ENCODE measurements at places on chromosomes 7 and 10. TPM values are rescaled to one million over a fixed set of nuclear protein-coding genes. Genes with fewer than 3 reads are reported as not detected.

Gene FOXI2
- polyA plus RNA-seq, result not detected

- no peaks in the 10 kb centered on the region for H3K27me3 ChIP-seq
- DNase-seq, result no peak
- no peak overlapping the region for H3K27ac ChIP-seq
- no peaks in the 10 kb centered on the region for H3K4me1 ChIP-seq
- H3K4me3 ChIP-seq, result no peak overlapping the region
These were observed 219.3 kb upstream of the PRSS58 start for GRCh38 chr7:142477079-142477651.

DNA sequence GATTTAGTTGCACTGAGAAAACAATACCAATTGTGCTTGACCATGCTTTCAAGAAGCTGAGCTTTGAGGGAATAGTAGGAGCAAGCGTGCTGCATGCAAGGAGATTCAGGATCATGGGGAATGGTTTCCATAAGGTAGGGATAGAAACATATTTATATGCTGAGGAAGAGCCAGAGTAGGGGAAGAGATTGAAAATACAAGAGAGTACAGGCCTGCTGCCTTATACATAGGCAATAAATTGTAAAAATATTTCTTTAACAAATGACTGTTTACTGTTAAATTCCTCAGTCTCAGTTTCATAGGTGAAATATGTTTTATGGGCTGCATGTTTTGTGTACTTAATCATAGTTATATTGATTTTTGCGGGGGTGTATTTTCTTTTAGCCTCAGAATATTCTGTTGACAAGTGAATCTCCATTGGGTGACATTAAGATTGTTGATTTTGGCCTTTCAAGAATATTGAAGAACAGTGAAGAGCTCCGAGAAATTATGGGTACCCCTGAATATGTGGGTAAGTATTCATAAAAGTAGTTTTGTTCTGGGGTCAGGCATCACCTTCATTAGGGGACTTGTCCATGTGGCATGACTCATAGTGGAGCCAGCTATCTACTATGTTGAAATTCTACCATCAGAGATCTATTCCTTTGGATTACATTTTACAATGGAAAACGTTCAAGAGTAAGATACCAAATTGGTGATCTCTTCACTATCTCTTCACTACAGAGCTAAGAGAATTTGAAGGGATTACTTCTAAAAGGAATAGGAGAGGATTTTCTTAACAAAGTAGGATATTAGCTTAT, 36.5 kb downstream of the STK17A start:
- no peak overlapping the region for H3K27ac ChIP-seq
- H3K27me3 ChIP-seq, result no peaks in the 10 kb centered on the region
- no peaks in the 10 kb centered on the region for H3K36me3 ChIP-seq
- H3K4me1 ChIP-seq, result no peaks in the 10 kb centered on the region
- H3K4me3 ChIP-seq, result no peak overlapping the region

DNA sequence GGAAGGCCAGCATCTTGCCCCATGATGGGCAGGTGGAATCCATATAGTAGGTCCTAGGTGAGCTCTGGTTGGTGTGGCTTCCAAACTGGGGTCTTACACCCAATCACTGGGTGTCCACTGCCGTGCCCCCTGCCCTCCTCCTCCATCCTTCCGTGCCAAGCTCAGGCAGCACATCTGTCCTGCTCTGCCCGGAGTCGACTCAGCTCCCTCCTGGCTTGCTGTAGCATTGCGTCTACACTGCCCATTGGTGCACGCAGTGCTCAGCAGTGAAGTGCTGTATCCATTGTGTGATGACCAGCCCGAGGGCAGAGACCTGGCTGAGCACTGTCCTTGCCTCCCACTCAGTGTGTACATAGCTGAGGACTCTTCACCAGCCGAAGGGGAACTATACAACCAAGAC, 148.4 kb downstream of the ADAM12 start:
- no peak for DNase-seq
- no peaks in the 10 kb centered on the region for H3K4me1 ChIP-seq
- H3K4me3 ChIP-seq, result no peak overlapping the region
- H3K27ac ChIP-seq, result no peak overlapping the region

DNA sequence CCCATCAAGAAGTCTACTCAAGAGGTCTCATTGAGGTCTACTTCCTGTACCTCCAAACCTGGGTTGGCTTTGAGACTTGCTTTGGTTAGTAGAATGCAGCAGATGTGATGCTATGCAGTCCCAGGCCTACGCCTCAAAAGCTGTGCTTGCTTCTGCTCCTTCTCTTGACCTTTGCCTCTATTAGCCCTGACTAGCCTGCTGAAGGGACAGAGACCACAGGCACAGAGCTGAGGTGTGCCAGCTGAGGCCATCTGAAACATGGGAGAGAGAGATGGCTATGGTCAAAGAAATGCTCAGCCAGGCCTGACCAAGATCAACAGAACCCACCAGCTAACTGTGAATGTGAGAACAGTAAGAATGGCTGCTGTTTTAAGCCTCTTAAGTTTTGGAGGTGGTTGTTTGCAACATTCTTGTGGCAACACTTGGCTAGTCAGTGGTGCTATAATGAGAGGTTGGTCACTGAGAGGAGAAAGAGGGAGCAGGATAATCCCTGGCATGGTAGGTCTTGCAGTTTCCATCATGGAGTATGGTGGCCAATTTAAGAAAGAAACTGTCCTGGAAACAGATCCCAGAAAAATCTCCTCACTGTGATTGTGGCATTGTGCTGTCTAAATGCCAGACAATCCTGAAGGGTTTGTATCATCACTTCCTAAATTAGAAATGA, 176.1 kb upstream of the PHYHIPL start:
- no peaks in the 10 kb centered on the region for H3K4me1 ChIP-seq
- H3K27ac ChIP-seq, result no peak overlapping the region
- no peaks in the 10 kb centered on the region for H3K36me3 ChIP-seq
- no peak overlapping the region for H3K4me3 ChIP-seq
- no peaks in the 10 kb centered on the region for H3K27me3 ChIP-seq

DNA sequence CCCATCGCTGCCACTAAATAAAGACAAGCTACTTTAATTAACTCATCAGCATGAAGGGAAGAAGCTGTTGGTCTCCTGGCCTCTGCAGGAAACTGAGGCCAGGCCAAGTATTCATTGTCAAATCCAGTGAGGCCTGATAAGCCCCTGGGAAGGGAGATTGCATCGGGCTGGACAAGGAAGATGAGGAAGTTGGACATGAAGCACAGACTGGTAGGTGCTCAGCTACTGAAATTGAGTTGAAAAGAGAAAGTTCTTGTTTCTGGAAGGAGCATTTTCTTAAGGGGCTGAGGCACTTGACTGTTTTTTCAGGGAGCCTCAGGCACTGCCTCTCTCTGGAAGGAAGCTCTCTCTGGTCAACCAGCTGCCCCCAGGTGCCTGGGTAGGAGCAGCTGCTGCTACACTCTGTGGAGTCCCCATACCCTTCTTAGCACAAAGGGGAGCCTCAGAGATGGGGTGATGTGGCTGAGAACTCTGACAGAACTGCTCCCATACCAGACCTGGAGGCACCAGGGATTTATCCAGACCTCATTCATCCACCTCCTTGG, 90.3 kb upstream of the IKZF1 start:
- no peak overlapping the region for H3K4me3 ChIP-seq
- no peaks in the 10 kb centered on the region for H3K27me3 ChIP-seq
- no peak for DNase-seq
- H3K36me3 ChIP-seq, result no peaks in the 10 kb centered on the region

Gene PILRA
- polyA plus RNA-seq, result 5.3 TPM

DNA sequence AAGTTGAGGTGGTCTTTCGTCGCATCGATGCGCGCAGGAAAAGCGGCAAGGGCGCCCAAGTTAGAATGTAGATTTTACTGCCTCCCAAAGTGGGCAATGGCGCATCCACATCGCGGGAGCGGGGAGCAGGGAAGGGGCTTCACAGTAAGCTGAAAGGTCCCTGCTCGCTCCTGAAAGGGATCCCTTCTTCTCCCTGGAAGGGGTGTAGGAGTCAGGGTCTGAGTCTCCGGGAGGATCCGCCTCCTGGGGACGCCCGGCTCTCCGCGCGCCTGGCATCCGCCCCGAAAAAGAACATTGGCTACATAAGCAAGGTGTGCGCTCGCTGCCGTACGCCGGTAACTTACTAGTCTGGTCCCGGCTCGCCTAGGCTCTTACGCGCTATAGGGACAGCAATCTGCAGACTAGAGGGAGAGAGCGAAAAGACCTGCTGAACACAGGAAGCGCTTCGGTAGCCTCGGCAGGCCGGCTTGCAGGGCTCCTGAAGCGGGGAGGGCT, 804 bp downstream of the UNC5B start:
- peak overlapping the region; percentile 82 for H3K27ac ChIP-seq
- peak; percentile 74 for DNase-seq
- peaks cover 13% of the 10 kb centered on the region for H3K4me1 ChIP-seq

DNA sequence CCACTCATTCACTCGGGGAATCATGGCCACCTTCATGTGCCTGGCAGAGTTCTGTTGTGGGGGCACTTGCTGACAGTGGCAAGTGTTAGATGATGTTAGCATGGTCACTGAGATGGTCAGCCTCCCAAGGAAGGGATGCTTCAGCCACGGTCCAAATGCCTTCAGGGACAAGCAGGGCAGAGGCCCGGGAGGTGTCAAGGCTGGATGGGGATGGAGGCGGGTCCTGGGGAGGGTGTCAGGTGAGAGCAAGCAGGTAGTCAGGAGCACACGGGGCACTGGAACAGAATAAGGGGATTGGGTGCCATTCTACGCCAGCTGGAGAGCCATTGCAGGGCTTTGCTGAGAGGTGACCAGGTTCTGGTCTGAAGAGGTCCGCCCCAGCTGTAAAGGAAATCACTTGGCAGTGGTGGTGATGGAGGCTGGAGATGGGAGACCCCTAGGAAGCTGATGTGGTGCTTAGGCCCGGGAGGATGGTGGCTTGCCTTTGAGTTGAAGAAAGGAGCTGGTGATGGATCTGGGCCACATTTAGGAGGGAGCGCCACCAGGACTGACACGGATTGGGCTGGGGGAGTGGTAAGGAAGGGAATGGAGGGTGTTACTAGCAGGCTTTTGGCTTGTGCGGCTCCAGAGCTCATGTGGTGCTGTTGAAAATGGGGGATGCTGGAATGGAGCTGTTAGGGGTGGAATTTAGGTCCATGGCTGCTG, 24.1 kb downstream of the AGAP3 start:
- no peak for DNase-seq
- H3K27ac ChIP-seq, result no peak overlapping the region
- peaks cover 5% of the 10 kb centered on the region for H3K27me3 ChIP-seq
- peaks cover 44% of the 10 kb centered on the region for H3K4me1 ChIP-seq
- no peak overlapping the region for H3K4me3 ChIP-seq

- no peaks in the 10 kb centered on the region for H3K27me3 ChIP-seq
- H3K27ac ChIP-seq, result no peak overlapping the region
- DNase-seq, result no peak
These were observed 33.8 kb upstream of the FZD8 start for GRCh38 chr10:35675846-35676245.

DNA sequence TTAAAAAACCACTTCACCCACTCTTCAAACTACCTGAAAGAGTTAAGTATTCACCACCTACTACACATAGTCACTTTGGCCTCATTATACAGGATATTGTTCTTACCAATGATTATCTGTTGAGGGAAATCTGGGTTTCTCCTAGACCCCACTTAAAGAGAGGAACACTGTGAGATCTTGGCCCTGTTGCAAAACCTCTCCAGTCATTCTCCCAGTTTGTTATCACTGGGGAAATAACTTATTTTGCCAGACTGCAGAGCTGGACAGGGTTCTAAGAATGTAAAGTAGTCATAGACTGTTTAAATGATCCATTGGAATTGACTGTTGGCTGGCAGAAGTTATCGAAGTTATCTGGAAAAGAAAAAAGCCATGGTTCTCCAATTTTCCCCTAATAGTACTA, 143.8 kb downstream of the HGF start:
- no peak overlapping the region for H3K4me3 ChIP-seq
- H3K36me3 ChIP-seq, result no peaks in the 10 kb centered on the region
- DNase-seq, result no peak
- H3K27ac ChIP-seq, result no peak overlapping the region

Gene ADAM8
- 2.7 TPM for polyA plus RNA-seq

Gene ARMC3
- 8.4 TPM for polyA plus RNA-seq

Gene SPDYE17
- polyA plus RNA-seq, result not detected

DNA sequence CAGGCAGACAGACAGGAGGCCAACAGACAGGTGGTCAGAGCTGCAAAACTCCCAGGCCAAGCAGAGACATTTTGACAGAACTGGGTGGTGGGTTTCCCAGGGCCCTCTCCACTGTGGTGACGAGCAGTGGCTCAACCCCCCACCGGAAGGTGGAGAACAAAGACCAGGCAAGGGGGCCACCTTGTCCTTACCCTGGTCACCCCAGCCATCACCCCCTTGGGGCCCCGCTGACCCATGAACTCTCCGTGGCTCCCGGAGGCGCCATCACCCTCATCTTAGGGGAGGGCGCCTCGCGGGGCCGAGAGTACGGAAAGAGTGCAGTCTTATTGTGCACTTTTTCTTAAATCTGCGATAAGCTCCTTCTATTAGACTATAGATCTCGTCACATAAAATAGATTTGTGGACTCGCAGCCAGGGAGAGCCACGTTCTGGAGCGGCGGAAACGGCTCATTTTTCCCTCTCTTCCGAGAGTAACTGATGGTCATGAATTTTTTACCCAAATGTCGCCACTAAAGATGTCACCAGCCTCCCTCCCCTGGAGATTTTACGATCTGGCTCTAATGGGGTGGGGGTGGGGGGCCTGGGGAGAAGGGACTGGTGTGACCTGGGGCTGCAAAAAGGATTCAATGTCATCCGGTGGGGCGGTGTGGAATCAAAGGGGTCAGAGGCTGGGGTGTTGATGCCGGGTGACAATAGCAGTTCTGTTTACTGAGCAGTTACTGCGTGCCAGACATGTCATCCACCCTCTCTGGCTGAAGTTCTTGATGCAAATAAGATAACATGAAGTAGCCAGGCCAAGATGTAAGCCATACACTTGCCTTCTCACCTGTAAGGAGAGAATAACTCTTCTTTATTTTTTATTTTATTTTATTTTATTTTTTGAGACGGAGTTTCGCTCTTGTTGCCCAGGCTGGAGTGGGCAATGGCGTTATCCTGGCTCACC, 71.1 kb upstream of the MYL10 start:
- no peaks in the 10 kb centered on the region for H3K4me1 ChIP-seq
- no peaks in the 10 kb centered on the region for H3K36me3 ChIP-seq
- H3K27ac ChIP-seq, result no peak overlapping the region
- H3K27me3 ChIP-seq, result peaks cover 29% of the 10 kb centered on the region

DNA sequence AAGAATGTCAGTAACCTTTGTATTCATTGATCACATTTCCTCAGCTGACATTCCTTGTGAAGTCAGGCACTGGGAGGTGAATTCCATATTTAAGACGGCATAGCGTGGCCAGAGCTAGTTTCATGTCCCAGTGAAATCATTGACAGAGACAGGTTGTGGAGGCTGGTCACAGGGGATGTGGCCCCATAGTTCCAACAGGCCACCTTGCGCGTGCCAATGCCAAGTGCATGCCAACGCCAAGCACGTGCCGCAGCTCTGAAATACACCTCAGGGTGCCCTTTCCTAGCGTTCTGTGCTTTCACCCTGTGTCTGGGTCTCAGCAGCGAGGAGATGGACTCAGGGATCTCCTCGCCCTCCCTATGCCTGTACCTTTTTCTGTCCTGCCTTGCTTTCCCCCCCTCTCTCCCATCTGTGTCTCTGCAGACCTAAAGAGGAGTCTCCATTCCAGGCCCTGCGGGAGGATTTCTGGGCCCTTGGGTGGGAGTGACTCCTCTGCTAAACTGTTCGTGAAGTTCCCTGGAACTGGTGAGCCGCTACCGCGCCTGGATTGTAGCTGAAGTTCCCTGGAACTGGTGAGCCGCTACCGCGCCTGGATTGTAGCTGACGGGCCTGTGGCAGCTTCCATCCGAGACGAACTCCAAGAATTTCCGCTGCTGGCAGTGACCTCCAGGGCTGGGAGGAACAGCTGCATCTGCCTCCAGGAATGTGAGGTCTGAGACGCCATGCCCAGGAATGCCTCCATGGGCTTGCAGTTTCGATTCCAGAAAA, 19.7 kb downstream of the AQP1 start:
- H3K4me3 ChIP-seq, result no peak overlapping the region
- H3K36me3 ChIP-seq, result peaks cover 11% of the 10 kb centered on the region
- peak overlapping the region; percentile 18 for H3K27ac ChIP-seq

Data from left lung (tissue), 14 donors.